ENCODE measurements at places on chromosomes 5 and 9. TPM values are rescaled to one million over a fixed set of nuclear protein-coding genes. Genes with fewer than 3 reads are reported as not detected.

PRRT1B gene
- not detected for total RNA-seq

PLPP6 gene
- 1.8 TPM for total RNA-seq

MEGF10 gene
- 0.03 TPM for total RNA-seq

IPPK gene
- 13.2 TPM for total RNA-seq

TMEM215 gene
- total RNA-seq = not detected

GRIA1 gene
- not detected for total RNA-seq

Measured in SJSA1 (cell line).